ENCODE measurements at places on chromosomes 11 and 22.

DNA sequence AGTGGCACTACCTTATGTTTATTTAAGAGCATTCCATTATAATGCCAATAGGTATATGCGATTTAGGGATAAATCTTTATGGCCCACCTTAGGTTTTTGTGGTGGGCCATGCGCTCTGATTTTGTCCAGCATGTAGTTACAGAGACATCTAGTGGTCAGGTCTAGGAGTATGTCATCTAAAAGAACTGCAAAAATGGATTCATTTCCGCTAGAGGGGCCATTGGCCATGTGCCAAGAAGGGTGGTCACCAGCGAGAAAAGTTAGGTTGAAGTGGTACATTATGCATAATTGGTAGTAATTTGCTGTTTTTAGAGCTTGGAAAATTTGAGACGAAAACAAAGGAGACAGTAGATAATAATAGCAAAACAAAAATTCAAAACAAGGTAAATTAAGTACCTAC lies 27.7 kb downstream of the LRRC4C start:
- no peak for DNase-seq

DNA sequence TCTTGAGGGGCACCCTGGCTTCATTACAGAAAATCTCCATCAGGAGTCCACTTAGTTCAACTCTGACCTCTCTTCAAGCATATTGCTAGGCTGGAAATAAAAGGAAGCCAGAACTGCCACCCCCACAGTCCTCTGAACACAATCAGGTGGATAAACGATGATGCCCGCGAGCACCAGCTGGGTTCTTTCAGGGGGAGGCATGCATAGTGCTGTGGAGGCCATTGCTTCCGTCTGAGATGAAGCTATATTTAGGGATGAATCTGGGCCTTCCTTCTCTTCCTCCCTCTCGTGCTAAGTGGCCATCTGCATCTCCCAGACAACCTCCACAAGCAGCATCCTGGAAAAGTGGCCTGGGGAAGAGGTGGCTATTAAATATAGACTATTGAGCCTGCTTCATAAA lies 3.9 kb upstream of the MICAL2 start:
- no peak for DNase-seq

- no peak for DNase-seq
Observed at GRCh38 chr22:49508561-49508960, 319.1 kb downstream of the BRD1 start.

DNA sequence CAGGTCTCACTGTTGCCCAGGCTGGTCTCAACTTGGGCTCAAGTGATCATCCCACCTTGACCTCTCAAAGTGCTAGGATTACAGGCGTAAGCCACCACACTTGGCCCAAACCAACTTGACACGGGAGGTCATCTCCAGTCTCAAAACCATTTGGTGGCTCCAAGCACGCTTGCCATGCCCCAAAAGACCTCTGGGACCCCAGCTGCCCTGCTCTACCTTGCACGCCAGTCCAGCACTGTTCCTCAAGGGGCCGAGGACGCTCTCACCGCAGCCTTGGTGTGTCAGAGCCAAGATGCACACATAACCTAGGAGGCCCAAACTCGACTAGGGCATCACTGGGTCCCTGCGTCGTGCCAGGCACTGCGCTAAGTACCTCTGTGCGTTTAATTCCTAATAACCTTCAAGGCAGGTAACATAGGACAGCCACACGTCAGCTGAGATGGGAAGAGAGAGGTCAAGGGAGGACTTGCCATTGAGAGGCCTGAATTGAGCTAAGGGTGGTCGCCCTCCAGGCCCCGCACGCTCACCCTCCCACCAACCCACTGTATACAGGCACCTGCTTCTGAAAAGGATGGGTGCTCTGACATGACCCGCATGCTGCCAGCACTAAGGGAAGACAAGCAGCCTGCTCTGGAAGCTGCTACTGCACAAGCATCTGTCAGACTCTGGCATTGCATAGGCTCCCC lies 4.6 kb upstream of the GAS2L1 start:
- no peak for DNase-seq

DNA sequence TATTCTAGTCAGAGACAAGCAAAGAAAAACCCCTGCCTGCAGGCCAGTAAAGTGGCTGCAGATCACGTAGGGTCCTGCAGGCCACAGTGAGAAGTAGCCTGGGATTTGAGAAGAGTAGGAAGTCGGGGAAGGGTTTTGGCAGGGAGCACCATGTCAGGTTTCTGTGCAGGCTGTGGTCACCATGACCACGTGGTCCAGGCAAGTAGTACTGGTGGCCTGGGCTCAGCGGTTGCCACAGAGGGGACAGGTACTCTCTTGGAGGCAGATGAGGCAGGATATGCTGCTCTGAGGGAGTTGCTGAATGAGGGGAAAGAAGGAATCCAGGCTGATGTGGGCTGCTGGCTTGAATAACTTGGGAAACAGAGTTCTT lies 46.5 kb downstream of the PISD start:
- DNase-seq = no peak

DNA sequence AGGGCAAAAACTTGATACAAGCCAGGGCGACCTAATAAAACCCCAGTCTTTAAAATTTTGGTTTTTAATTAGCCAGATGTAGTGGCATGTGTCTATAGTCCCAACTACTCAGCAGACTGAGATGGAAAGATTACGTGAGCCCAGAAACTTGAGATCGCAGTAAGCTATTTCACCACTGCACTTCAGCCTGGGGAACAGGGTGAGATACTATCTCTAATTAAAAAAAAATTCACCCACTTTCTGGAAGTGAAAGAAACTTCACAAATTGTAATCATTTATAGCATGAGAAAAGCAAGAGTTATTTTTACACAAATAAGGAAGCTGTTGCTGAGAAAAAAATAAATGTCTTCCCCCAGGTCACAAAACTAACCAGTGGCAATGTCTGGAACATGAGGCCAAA lies 882 bp upstream of the GLYATL2 start:
- no peak for DNase-seq

DNA sequence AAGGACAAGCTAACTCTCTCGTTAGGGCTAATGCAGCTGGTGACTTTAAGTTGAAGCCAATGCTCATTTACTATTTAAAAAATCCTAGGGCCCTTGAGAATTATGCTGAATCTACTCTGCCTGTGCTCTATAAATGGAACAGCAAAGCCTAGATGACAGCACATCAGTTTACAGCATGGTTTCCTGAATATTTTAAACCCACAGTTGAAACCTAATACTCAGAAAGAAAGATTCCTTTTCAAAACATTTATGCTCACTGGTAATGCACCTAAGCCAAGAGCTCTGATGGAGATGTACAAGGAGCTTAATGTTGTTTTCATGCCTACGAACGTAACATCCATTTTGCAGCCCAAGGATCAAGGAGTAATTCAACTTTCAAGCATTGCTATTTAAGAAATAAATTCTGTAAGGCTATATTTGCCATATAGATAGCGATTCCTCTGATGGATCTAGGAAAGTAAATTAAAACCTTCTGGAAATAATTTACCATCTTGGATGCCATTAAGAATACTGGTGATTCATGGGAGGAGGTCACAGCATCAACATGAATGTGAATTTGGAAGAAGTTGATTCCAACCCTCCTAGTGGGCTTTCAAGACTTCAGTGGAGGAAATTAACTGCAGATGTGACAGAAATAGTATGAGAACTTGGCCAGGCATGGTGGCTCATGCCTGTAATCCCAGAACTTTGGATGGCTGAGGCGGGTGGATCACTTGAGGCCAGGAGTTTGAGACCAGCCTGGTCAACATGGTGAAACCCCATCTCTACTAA lies 14.5 kb downstream of the XNDC1N start:
- DNase-seq = no peak

GRCh38 chr11:120173807-120174206 lies 35.9 kb upstream of the TRIM29 start:
- DNase-seq = no peak

DNA sequence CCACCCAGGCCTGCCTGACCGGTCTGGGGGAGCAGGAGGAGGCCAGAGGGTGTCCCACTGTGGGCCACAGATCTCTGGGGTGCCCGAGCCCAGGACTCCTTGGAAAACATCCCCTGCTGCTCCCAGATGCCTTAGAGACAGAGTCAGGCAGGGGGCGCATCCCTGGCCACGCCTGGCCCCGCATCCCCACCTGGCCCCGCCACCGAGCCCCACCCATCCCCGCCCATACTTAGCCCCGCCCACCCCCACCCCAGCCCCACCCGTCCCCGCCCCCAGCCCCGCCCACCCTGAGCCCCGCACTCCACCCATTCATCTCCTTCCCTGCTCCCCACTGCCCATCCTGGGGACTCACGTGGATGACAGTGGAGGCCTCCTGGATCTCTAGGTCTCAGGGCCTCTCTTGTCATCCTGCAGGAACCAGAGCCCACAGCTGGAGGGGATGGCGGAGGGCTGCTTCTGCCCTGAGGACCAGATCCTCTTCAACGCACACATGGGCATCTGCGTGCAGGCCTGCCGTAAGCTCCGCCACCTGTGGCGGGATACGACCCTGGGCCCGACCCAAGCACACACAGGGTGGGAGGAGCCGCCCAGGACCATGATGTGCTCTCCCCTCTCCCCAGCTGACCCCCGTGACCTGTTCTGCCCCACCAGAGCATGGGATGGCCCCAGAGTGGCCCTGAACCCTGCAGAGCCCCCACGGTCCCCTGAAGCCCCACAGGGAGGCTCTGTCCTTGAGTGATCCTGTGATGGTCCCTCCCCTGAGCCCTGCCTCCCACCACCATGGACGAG lies 33.6 kb downstream of the MUC5B start:
- DNase-seq = no peak

DNA sequence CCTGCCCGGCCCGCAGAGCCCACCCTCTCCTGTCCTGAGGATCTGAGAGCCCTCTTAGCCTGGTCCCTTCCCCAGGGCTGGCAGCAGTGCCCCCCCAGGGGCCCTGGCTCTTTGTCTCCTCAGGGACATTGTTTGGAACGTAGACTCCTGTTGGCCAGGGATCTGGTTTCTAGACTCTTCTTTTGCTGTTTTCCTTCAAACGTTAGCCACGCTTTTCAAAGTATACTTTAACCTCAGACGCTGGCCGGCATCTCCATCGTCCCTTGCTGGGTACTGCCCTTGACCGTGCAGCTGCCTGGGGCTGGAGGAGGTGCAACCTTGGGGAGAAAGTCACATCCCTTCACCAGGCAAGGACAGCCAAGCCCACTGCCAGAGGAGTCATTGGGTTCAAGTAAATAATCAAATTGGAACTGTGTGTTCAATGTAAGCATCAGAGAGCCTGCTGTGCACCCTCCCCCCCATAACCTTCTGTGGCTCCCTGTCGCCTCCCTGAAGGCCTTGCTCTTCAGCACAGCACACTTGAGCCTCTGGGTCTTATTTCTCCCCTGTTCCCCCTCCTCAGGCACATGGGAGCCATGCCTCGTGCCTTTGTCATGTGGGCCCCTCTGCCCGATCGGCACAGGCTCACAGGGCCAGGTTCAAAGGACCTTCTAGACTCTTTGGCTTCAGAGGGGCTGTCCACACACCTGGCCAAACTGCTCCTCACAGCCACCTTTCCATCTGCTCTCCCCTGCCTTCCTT lies 21.8 kb upstream of the WNT7B start:
- DNase-seq = no peak

DNA sequence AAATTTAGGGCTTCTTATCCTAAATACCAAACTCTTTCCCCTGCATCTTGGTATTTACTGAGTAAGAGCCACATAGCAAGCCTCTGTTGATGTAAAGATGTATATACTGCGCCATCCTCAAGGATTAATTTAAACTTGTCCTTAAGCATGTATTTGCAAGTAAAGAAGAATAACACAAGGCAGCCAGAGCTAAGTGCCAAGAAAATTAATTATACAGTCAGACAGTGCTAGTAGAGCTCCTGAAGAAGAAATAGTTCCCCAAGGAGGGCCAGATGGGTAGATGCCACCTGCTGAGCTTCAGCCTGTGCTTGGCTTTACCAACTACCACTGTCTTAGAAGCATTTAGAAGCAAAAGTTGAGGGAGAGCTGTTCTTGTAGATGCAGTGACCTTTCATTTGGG lies 470.0 kb downstream of the BUD13 start:
- DNase-seq = no peak

GRCh38 chr11:8693555-8693954 lies 11.0 kb downstream of the RPL27A start:
- DNase-seq = no peak

DNA sequence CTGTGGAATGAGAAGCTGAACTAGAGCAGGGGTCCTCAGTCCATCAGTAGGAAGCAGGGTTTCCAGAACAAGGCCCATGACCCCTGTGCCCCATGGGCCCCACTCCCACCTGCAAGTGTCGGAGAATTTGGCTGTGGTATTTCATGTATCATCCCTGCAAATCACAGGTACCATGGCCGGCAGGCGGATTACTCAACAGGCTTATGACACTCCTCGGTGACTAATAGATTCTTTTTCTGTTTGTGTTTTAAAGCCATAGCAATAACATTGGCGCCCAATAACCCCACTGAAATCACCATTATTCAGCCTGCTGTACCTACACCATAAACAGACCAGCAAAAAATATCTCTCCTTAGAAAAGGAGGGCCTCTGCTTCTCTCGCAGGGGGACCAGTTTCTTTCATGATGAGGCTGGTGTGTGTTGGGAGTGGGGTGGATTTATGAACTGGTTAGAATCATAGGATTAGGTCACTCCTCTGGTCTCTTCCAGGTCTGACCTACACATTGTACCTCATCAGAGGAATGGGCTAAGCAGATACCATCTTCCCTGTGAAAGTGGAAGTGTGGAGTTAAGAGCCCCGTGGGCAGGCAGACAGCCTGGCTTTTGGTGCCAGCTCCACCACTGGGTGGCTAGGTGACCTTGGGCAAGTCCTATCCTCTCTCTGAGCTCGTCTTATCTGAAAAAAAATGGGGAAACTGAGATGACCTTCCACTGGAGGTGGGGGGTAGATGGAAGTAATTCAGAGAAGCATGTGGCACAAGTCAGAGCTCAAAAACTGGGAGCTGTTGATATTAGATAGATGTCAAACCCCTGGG lies 60.2 kb upstream of the WNT11 start:
- DNase-seq = no peak

- DNase-seq = no peak
Observed at GRCh38 chr11:64458997-64459396, 100.0 kb downstream of the RPS6KA4 start.

DNA sequence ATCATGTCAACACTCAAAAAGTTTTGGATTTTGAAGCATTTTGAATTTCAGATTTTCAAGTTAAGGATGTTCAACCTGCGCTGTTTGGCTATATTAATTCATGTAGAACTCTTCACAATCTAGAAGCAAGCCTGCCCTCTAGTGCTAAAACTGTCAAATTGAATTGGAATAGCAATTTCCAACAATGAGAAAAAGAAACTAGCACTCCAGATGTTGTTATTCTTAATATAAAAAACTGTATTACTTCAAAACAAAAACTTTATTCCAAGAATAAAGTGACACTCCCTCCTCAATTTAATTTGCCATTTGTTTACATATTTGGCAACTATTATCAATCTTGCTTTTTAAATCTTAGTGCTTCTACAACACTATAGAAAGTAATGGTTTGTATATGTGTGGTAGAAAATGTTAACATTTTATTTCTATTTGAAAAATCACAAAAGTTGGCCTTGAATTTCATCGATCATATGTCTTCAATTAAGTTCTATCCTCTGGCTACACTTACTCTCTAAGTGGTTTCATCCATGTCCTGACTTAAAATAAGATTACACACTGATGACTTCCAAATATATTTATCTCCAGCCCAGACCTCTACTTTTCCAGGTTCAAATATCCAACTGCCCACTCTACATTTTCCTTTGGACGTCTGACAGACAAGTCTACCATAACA lies 36.6 kb downstream of the DCUN1D5 start:
- no peak for DNase-seq

- DNase-seq = no peak
Observed at GRCh38 chr11:121524233-121524631, 71.5 kb upstream of the SORL1-AS1 start.

Measured in GM18507 (cell line).